Stomach (tissue), 19 donors: ENCODE measurements at places on chromosomes 16 and 17. TPM values are rescaled to one million over a fixed set of nuclear protein-coding genes. Genes with fewer than 3 reads are reported as not detected.

GRCh38 chr17:73548620-73549311 lies 95.5 kb downstream of the SDK2 start:
- H3K4me3 ChIP-seq: no peak overlapping the region
- no peaks in the 10 kb centered on the region for H3K27me3 ChIP-seq
- H3K27ac ChIP-seq: no peak overlapping the region

Gene GPR142
- total RNA-seq: not detected

GRCh38 chr17:38749223-38750043 lies 1.3 kb upstream of the PCGF2 start:
- H3K4me3 ChIP-seq: peak overlapping the region; percentile 85
- H3K27me3 ChIP-seq: peaks cover 45% of the 10 kb centered on the region

DNA sequence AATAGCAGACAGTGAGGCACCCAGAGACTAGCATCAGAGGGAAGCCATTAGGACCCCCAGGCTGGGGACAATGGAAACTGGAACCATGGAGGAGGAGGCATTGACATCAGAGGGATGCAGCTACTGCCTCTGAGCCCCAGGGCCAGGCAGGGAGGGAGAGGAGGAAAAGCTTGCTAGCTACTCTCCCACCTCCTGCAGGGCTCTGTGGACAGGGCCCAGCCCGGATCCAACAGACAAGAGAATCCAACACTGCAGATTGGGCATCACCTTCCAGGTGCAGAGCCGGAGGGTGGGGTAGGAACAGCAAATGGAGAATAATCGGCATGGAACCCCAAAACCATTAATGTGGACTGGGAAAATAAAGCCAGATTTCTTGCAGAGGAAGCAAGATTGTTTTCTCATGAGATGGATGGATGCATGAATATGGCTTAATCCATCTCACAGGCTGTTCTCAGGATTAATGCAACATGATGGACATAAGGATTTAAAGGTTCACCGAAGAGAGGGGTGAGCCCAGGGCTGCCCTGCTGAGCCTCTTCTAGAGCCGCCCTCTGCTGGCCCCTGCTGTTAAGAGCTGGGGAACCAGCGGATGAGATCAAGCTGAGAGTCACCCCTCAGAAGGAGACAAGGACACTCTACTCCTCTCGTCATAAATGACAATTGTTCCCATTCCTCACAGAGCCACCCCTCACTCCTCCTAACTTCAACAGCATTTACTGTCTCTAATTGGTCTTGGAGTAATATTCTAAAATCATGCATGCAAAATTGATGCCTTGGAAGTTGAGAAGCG lies 48.8 kb downstream of the DNAH3 start:
- H3K27me3 ChIP-seq: no peaks in the 10 kb centered on the region
- no peaks in the 10 kb centered on the region for H3K36me3 ChIP-seq
- H3K4me1 ChIP-seq: no peaks in the 10 kb centered on the region
- H3K27ac ChIP-seq: no peak overlapping the region
- H3K4me3 ChIP-seq: no peak overlapping the region
- DNase-seq: peak; percentile 31

GRCh38 chr17:77492446-77493237 lies 351.9 kb downstream of the SEC14L1 start:
- no peaks in the 10 kb centered on the region for H3K27me3 ChIP-seq
- DNase-seq: peak; percentile 12

DNA sequence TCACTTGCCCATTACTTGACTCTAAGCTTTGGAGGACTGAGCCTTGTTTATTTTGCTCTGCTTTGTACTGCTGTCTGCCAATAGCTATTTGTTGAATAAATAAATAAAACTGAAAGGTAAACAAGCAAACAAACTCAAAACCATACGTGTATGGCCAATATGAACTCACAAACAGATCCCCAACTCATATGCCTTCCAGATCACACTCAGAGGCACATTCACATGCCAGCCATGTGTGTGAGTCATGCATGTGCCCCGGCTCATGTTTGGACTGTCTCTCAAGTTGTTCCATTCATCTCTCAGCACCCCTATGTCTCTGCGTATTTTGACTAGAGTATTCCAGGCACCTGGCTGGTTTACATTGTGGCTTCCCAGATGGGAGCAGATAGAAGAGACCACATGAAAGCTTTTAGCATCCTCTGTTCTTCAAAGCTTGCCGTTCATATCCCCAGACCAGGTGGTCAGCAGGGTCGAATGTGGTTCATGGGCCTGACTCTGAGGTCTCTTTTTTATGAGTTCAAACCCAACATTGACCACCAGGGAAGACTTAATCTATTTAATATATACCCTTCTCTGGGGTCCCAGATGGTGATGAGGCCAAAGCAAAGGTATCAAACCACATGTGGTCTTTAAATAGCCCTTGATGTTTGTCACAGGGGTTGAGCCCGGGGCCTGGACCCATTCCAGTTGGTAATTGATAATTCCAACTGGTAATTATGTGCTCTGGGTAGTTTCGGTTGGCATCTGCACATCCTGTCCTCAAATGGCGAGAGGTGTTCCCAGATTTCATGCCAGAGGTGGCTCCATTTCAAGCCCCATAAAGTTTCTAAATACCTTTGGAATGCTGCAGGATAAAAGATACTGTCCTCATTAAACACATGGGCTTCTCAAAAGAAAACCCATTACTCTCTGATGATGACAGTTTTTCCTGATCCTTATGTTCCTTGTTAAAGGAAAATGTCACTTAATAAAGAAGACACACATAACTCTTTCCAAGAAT lies 287.3 kb upstream of the MAF start:
- no peaks in the 10 kb centered on the region for H3K4me1 ChIP-seq
- no peaks in the 10 kb centered on the region for H3K27me3 ChIP-seq
- H3K4me3 ChIP-seq: no peak overlapping the region
- H3K36me3 ChIP-seq: no peaks in the 10 kb centered on the region

Gene RCVRN
- not detected for total RNA-seq

GRCh38 chr16:81310045-81310644 lies 4.6 kb upstream of the GAN start:
- peaks cover 8% of the 10 kb centered on the region for H3K4me1 ChIP-seq
- DNase-seq: no peak
- H3K4me3 ChIP-seq: no peak overlapping the region
- no peaks in the 10 kb centered on the region for H3K27me3 ChIP-seq
- H3K27ac ChIP-seq: no peak overlapping the region

Gene B3GNT9
- total RNA-seq: 11.2 TPM

GRCh38 chr16:324451-325334 lies 27.8 kb downstream of the AXIN1 start:
- peak overlapping the region; percentile 88 for H3K27ac ChIP-seq
- peak overlapping the region; percentile 31 for H3K4me3 ChIP-seq
- no peaks in the 10 kb centered on the region for H3K27me3 ChIP-seq
- DNase-seq: peak; percentile 75
- no peaks in the 10 kb centered on the region for H3K36me3 ChIP-seq

Gene RTN4RL1
- not detected for total RNA-seq

- H3K27ac ChIP-seq: peak overlapping the region; percentile 43
- no peaks in the 10 kb centered on the region for H3K27me3 ChIP-seq
- peaks cover 42% of the 10 kb centered on the region for H3K4me1 ChIP-seq
- peak; percentile 95 for DNase-seq
These were observed 24.2 kb upstream of the KRT17 start for GRCh38 chr17:41648411-41649195.

DNA sequence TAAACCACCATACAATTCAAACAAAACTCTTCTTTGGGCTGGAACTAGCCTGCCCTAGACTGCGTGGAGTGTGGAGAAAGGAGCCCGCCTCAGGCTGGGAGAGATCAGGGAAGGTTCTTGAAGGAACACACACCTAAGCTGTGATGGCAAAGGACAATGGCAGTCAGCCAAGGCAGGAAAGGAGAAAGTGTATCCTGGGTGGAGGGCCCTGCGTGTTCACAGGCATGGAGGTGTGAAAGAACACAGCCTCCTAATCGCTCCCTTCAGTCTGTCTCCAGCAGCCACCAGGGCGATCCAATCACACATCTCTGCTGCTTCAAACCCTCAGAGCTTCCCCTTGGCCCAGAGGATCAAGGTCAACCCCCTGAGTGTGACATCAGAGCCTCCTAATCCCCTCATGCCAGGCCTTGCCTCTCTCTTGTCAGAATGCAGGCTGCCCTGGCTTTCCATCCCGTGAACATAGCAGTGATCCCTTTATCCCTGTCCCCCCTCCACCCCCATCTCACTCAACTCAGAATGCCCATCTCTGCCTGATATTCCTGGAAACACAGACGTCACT lies 173.0 kb downstream of the KATNIP start:
- no peak overlapping the region for H3K4me3 ChIP-seq
- no peak for DNase-seq
- H3K27ac ChIP-seq: no peak overlapping the region
- H3K27me3 ChIP-seq: no peaks in the 10 kb centered on the region
- peaks cover 46% of the 10 kb centered on the region for H3K4me1 ChIP-seq

- peaks cover 14% of the 10 kb centered on the region for H3K36me3 ChIP-seq
- peak overlapping the region; percentile 59 for H3K4me3 ChIP-seq
- peak overlapping the region; percentile 82 for H3K27ac ChIP-seq
- H3K4me1 ChIP-seq: peaks cover 15% of the 10 kb centered on the region
- no peaks in the 10 kb centered on the region for H3K27me3 ChIP-seq
These were observed 34.0 kb downstream of the NEUROD2 start for GRCh38 chr17:39573447-39574298.

Gene KRTAP4-6
- not detected for total RNA-seq

Gene CSH2
- not detected for total RNA-seq

- no peak for DNase-seq
- no peaks in the 10 kb centered on the region for H3K36me3 ChIP-seq
- no peak overlapping the region for H3K27ac ChIP-seq
- no peaks in the 10 kb centered on the region for H3K27me3 ChIP-seq
These were observed 235.6 kb upstream of the GSE1 start for GRCh38 chr16:85377388-85378144.

Gene C16orf87
- total RNA-seq: 6.7 TPM

DNA sequence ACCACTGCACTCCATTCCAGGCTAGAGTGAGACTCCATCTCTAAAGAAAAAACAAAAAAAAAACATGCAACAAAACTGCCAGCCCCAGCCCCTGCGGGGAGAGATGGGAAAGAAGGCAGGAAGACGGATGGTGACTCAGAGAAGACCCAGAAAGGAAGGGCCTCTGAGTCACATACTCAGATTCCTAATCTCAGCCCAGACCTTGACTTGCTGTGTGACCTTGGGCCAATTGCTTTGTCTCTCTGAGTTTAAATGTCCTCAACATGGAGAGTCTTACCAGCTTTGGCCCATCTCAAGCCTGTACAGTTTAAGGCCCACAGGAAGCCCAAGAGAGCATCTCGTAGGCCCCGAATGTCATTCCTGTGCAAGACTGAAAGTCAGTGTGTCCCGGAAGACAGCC lies 86.5 kb upstream of the LHX1 start:
- H3K4me1 ChIP-seq: no peaks in the 10 kb centered on the region
- H3K4me3 ChIP-seq: no peak overlapping the region
- no peaks in the 10 kb centered on the region for H3K36me3 ChIP-seq
- no peak for DNase-seq

- DNase-seq: peak; percentile 63
- no peaks in the 10 kb centered on the region for H3K27me3 ChIP-seq
- peaks cover 31% of the 10 kb centered on the region for H3K36me3 ChIP-seq
These were observed 16.7 kb downstream of the ANKRD40 start for GRCh38 chr17:50690887-50691549.

Gene PIMREG
- 0.89 TPM for total RNA-seq

Gene CRISPLD2
- total RNA-seq: 242 TPM

DNA sequence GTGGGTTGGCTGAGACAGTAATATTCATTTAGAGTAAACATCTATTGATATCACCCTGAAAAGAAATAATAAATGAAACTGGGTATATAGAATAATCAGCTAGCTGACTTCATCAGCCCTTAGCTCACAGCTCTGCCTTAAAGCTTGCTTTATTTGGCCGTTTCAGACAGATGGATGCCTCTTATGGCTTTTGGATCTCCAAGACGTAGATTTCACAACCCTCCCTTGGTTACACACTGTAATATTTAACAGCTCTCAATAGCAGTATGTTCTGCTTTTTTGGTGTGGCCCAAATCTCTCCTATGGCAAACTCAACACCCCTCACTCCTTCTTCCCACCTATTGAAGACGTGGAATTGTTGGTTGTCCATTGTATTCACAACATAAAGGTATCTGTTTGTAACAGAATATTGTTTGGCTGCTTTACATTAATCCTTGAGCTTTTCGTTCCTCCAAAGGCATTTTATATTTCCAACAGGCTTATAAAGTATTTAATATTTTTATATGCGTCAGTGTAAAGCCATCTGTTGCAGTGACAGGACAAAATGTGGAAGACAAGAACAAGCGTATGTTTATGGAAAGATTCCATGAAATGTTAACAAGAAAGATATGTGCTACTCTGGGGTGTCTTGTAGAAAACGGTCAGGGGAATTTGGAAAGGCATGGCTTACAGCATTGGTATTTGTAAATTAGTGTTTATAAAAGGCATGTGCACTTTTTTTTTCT lies 837.0 kb upstream of the RBFOX1 start:
- H3K27ac ChIP-seq: no peak overlapping the region
- H3K36me3 ChIP-seq: no peaks in the 10 kb centered on the region
- H3K4me1 ChIP-seq: no peaks in the 10 kb centered on the region

Gene SOX15
- not detected for total RNA-seq

DNA sequence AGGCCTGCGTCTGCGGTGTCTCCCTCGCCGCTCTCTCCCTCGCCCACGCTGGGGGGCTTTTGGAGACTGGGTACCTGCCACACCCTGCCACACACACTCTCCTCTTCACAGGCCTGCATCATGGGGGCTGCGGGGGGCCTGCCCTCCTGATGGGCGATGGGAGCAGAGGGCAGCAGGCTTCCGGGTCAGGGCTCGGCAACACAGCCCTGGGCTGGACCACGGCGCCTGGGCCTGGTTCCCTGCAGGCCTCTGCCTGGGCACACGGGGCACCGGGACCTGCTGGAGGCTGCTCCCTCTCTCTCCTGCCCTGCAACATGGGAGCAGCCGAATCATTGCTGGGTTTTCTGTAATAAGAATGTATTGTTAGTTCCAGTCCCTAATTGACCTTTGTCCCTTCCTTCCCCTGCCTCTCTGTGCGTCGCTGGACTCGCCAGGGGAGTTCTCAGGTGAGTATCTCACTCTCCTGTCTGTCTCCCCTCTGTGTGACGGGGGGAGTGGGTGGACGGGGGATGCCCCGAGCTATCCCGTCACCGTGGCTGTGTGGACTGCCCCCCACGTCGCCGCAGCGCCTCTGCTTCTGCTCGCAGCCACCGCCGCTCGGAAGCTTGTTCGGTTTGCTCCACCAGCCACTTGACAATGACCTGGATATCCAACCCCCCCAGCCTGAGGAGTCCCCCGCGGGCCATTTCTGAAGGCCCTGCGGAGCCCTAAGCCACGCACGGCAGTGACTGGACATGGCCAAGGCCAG lies 13.5 kb downstream of the NME3 start:
- peaks cover 5% of the 10 kb centered on the region for H3K4me1 ChIP-seq
- no peaks in the 10 kb centered on the region for H3K27me3 ChIP-seq
- H3K36me3 ChIP-seq: peaks cover 99% of the 10 kb centered on the region
- no peak overlapping the region for H3K4me3 ChIP-seq
- DNase-seq: no peak

DNA sequence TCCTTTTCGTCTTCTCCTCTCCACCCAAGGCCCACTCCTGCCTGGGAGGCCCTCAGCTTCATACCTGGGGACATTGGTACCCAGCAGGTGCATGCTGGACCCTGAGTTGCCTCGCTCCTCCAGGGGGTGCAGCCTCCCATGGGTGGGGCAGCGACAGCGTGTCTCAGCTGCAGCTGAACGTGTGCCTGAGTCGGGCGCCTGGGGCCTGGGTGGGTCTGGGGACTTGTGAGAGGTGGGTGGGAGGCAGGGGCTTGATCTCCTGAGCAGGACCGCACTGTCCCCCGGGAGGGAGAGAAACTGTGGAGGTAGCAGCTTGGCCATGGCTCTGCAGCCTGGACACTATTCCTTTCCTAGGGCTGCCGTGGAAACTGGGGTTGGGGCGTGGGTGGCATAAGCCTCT lies 24.8 kb upstream of the ENGASE start:
- no peaks in the 10 kb centered on the region for H3K27me3 ChIP-seq
- H3K4me3 ChIP-seq: no peak overlapping the region
- no peak overlapping the region for H3K27ac ChIP-seq
- DNase-seq: no peak
